Right atrium auricular region (tissue), 2 donors: ENCODE measurements at places on chromosomes 1 and 21. TPM values are rescaled to one million over a fixed set of nuclear protein-coding genes. Genes with fewer than 3 reads are reported as not detected.

- H3K4me1 ChIP-seq = no peaks in the 10 kb centered on the region
- DNase-seq = no peak
- no peak overlapping the region for H3K4me3 ChIP-seq
- H3K27me3 ChIP-seq = no peaks in the 10 kb centered on the region
Measured at GRCh38 chr1:230159580-230159979, 92.5 kb downstream of the GALNT2 start.

DNA sequence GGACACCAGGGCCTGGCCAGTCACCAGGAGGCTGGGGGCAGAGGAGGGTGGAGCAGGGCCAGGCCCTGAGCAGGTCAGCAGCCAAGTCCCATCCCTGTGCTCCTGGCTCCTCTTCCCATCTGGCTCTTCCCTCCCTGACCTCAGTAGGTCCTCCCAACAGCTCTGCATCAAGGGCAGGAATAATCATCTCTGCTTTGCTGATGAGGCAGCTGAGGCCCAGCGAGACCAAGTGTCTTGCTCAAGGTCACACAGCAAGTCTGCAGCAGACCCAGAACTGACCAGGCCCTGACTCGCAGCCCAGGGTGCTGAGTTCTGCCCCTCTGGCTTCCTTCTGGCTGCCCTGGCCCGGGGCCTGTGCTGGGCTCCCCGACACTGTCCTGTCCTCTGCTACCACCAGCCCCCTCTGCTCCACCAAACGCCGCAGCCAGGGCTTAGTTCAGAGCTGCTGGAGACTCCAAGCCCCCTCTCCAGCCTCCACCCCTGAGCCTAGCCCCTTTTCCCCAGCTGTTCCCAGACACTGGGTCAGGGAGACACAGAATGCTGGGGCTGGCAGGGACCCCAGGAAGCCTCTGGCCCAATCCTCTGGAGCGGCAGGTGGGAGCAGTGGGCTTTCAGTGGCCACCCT, 224.9 kb downstream of the PTPRU start:
- H3K27me3 ChIP-seq = no peaks in the 10 kb centered on the region
- no peaks in the 10 kb centered on the region for H3K4me1 ChIP-seq
- no peaks in the 10 kb centered on the region for H3K36me3 ChIP-seq
- no peak overlapping the region for H3K4me3 ChIP-seq
- no peak overlapping the region for H3K27ac ChIP-seq

- H3K4me1 ChIP-seq = no peaks in the 10 kb centered on the region
- no peaks in the 10 kb centered on the region for H3K36me3 ChIP-seq
- no peak overlapping the region for H3K27ac ChIP-seq
- no peak overlapping the region for H3K4me3 ChIP-seq
- no peak for DNase-seq
Measured at GRCh38 chr21:26560612-26561011, 12.5 kb downstream of the CYYR1 start.

GRCh38 chr1:50332941-50333594, 90.2 kb downstream of the DMRTA2 start:
- H3K4me1 ChIP-seq = peaks cover 17% of the 10 kb centered on the region
- H3K27me3 ChIP-seq = no peaks in the 10 kb centered on the region
- peak overlapping the region; percentile 45 for H3K27ac ChIP-seq
- no peak for DNase-seq
- peak overlapping the region; percentile 60 for H3K4me3 ChIP-seq

DNA sequence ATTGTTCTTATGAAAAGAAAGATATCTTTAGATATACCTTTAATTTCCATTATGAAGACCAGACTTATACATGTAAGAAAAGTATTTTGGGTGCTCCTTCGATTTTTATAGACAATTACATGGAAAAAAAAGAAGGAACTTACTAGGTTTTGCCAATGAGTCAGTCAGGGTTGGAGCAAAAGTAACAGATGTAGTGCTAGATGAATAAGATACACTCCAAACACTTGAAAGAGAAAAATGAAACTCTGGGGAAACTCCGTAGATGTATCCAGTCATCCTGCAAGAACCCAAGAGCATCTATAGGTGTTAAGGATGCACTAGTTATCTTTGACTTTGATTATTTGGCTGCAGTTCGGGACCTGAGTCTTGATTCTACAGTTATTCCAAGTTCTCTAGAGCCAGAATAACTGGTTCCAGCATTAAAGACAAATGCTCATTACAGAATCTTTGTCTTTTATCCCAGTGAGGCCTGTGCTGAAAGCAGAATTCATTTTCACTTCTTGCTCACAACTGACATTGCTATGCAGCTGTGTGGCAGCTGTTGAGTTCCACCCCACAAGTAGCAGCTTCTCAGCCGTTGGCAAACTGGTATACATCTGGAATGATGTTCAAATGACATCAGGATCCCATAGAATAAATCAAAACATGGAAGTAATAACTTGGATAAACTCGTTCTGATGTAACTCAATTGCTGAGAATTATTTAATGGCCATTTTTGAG, 326.1 kb downstream of the ASTN1 start:
- no peak for DNase-seq
- no peaks in the 10 kb centered on the region for H3K4me1 ChIP-seq
- no peak overlapping the region for H3K27ac ChIP-seq
- no peaks in the 10 kb centered on the region for H3K27me3 ChIP-seq

DNA sequence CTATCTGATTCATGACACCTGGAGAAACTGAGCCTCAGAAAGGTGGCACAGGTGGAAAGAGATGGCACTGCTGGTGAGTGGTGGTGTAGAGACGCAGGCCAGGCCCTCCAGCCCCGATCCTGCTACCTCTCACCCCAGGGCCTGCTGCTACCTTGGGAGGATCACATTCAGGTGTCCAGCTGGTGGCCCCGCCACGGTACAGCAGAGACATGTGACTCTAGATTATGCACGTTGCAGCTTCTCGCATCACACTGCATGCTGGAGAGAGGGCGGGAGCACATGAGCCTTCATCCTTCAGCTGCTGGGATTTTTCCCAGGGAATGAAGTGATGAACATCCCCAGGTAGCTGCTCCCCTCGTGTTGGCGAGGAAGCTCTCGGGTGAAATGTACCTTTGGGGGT, 32.9 kb downstream of the KAZN start:
- no peaks in the 10 kb centered on the region for H3K36me3 ChIP-seq
- no peaks in the 10 kb centered on the region for H3K4me1 ChIP-seq
- no peaks in the 10 kb centered on the region for H3K27me3 ChIP-seq
- DNase-seq = no peak
- no peak overlapping the region for H3K27ac ChIP-seq

- no peak for DNase-seq
Measured at GRCh38 chr1:157335056-157335455, 196.9 kb upstream of the ETV3 start.

GRCh38 chr1:116417678-116418077, 44.6 kb downstream of the ATP1A1 start:
- H3K27me3 ChIP-seq = no peaks in the 10 kb centered on the region
- no peaks in the 10 kb centered on the region for H3K36me3 ChIP-seq
- H3K27ac ChIP-seq = peak overlapping the region; percentile 88
- peak overlapping the region; percentile 79 for H3K4me3 ChIP-seq
- DNase-seq = no peak

- no peak overlapping the region for H3K27ac ChIP-seq
- no peak for DNase-seq
- no peaks in the 10 kb centered on the region for H3K4me1 ChIP-seq
- no peaks in the 10 kb centered on the region for H3K36me3 ChIP-seq
Measured at GRCh38 chr1:151799179-151800022, 5.8 kb downstream of the LINGO4 start.

DNA sequence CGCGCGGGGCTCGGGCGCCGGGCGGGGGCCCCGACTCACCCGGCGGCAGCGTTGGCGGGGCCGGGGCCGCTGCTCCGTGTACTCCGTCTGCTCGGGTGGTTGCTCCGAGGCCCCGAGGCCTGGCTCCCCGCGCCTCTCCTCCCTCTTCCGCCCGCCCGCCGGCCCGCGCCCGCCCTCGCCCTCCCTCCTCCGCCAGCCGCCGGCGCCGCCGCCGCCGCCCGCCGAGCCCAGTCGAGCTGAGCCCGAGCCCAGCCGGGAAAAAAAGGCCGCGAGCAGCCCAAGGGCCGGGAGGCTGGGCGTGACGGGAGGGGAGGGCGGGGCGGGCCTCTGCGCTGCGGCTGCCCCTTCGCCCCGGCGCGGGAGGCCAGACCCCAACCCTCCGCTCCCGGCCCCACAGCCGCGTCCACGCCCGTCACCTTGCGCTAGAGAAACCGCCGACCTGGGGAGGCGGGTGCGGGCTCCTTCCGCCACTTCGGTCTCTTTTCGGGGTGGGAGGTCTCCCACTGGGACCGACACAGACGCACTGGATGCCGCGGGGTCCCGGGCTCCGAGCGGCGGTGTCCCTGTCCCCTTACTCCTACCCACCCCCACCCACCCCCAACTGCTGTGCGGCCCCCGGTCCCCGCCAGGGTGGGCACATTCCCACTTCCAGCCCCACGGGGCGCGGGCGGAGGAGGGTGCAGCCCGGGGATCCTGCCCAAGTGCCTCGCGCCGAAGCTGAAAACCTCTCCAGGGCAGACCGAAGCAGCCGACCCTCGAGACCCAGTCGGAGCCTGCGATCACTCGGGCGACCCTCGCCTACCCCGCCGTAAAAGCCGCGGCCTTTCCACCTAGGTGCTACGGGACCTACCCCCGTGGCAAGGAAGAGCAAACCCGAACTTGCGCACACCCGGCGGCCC, at the start of gene CERS2:
TSS of gene CERS2 (minus strand) at position 256 of the 899 bp plus-strand sequence. CDS start 5,745 bp downstream, outside the sequence.
- H3K36me3 ChIP-seq = no peaks in the 10 kb centered on the region
- H3K27me3 ChIP-seq = no peaks in the 10 kb centered on the region

The RORC gene
- 9.1 TPM for total RNA-seq

The PHLDA3 gene
- 29.5 TPM for total RNA-seq

DNA sequence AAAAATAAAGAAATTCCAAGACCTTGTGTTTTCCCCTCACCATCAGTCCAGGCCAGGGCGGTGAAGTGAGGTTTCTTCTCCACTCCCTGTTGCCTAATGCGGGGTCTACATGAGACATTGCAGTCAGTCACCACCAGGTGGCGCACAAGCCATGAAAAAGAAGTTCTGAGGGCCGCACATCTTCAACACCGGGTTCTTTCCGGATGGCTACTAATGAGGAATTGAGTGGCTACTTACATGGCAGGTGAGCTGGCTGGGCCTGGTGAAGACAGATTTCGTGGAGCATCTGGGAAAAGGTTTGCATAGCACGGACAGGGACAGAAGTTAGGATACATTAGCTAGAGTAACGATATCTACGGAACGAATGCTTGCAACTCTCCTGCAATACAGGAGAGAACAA, 15.8 kb upstream of the S100A11 start:
- no peaks in the 10 kb centered on the region for H3K36me3 ChIP-seq
- no peaks in the 10 kb centered on the region for H3K27me3 ChIP-seq
- no peak overlapping the region for H3K4me3 ChIP-seq

DNA sequence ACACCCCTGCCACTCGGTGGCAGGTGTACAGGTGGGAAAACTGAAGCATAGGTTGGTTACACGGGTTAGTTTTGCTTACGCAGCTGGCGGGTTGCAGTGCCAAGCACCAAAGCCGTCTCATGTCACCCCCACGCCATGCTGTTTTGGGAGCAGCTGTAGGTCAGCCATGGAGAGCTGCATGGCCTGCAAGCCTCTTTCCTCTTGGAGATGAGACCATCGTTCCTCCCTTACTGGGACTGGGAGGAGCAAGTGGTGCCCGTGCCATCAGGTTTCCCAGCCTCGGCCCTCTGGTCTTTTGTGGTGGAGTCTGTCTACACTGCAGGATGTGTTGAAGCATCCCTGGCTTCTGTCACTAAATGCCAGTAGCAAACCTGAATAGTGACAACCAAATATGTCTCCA, 46.9 kb downstream of the AJAP1 start:
- H3K36me3 ChIP-seq = no peaks in the 10 kb centered on the region
- no peak overlapping the region for H3K27ac ChIP-seq
- no peak overlapping the region for H3K4me3 ChIP-seq
- DNase-seq = no peak
- no peaks in the 10 kb centered on the region for H3K4me1 ChIP-seq

- H3K27ac ChIP-seq = peak overlapping the region; percentile 54
- H3K4me3 ChIP-seq = peak overlapping the region; percentile 32
- no peak for DNase-seq
- no peaks in the 10 kb centered on the region for H3K36me3 ChIP-seq
- peaks cover 26% of the 10 kb centered on the region for H3K4me1 ChIP-seq
Measured at GRCh38 chr1:54542120-54542961, 5.7 kb upstream of the ACOT11 start.

- no peaks in the 10 kb centered on the region for H3K27me3 ChIP-seq
- no peaks in the 10 kb centered on the region for H3K4me1 ChIP-seq
- H3K4me3 ChIP-seq = no peak overlapping the region
- H3K36me3 ChIP-seq = no peaks in the 10 kb centered on the region
- DNase-seq = no peak
Measured at GRCh38 chr1:205962821-205963221, 19.6 kb upstream of the SLC26A9 start.

GRCh38 chr1:167671727-167672511, 41.9 kb downstream of the RCSD1 start:
- no peaks in the 10 kb centered on the region for H3K27me3 ChIP-seq
- no peaks in the 10 kb centered on the region for H3K4me1 ChIP-seq
- no peak for DNase-seq
- H3K4me3 ChIP-seq = no peak overlapping the region
- H3K27ac ChIP-seq = no peak overlapping the region

The DPT gene
- 71.3 TPM for total RNA-seq

The SLC45A1 gene
- 1.0 TPM for total RNA-seq

The CLCN6 gene
- 15.2 TPM for total RNA-seq

GRCh38 chr1:172162236-172162635, 258.2 kb upstream of the C1orf105 start:
- no peak overlapping the region for H3K27ac ChIP-seq
- H3K4me1 ChIP-seq = no peaks in the 10 kb centered on the region
- no peak for DNase-seq
- no peaks in the 10 kb centered on the region for H3K36me3 ChIP-seq
- H3K4me3 ChIP-seq = no peak overlapping the region
- H3K27me3 ChIP-seq = no peaks in the 10 kb centered on the region

DNA sequence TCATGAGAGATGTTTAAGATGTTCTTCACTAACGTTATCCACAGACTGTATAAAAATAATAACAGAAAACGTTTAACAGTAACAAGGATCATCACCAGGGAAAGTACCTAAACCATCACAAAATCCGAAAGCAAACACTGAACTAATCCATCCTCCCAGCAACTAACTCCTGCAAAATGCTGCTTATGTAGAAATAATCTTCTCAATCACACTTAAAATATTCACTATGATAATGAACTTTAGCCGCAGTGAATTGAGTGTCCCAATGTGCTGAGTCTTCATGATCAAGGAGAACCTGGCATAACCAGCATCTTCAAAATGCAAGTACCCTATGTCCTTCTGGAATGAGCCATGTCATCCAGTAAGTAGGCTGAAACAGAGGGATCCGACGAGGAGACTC, 166.1 kb downstream of the LTN1 start:
- no peaks in the 10 kb centered on the region for H3K36me3 ChIP-seq
- no peaks in the 10 kb centered on the region for H3K4me1 ChIP-seq
- no peak overlapping the region for H3K4me3 ChIP-seq

The CD48 gene
- total RNA-seq = 1.2 TPM

GRCh38 chr1:156337052-156337887, 822 bp downstream of the CCT3 start:
- DNase-seq = no peak
- H3K4me1 ChIP-seq = no peaks in the 10 kb centered on the region
- peaks cover 29% of the 10 kb centered on the region for H3K36me3 ChIP-seq
- H3K4me3 ChIP-seq = peak overlapping the region; percentile 65
- no peaks in the 10 kb centered on the region for H3K27me3 ChIP-seq
